ENCODE measurements at places on chromosomes 5 and 9.

DNA sequence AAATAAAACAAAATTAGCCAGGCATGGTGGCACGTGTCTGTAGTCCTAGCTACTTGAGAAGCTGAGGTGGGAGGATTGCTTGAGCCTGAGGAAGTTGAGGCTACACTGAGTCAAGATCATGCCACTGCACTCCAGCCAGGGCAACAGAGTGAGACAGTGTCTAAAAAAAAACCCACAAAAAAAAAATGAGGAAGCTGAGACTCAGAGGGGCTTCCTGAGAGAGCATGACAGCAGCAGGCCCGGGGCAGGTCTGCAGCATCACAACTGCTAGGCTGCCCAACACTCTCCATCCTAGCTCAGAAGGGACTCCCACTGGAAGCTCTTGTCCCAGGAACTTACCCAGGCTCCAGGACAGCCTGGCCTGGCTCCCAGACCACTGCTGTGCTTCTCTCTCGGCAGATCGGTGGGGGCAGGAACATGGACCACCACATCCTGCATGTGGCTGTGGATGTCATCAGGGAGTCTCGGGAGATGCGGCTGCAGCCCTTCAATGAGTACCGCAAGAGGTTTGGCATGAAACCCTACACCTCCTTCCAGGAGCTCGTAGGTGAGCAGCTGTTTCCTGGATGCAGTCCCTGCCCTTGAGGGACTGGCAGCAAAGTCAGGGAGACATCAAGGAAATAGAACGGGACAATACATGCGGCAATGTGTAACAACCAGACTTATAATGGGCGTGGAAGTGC lies 19.1 kb downstream of the PTGS1 start:
- DNase-seq = no peak

DNA sequence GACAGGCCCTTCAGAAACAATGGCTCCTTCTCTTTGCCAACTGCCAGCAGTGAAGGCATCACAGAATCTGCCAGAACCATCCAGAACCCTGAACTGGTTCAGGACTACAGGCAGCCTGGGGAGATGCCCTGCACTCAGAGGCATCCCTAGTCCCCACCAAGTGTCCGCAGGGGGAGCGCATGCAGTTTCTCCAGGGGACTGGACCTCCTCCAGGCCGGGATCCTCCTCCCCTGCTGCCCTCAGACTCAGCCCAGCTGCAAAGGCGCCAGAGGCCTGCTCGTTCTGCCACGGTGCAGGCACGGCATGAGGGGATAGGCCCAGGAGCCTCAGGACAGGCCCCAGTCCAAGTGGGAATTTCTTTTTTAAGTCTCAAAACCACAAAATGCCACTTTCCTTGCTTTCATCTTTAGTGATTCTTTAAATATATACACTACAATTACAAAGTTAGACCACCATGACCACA lies 72.0 kb downstream of the SEMA4D start:
- DNase-seq = no peak

DNA sequence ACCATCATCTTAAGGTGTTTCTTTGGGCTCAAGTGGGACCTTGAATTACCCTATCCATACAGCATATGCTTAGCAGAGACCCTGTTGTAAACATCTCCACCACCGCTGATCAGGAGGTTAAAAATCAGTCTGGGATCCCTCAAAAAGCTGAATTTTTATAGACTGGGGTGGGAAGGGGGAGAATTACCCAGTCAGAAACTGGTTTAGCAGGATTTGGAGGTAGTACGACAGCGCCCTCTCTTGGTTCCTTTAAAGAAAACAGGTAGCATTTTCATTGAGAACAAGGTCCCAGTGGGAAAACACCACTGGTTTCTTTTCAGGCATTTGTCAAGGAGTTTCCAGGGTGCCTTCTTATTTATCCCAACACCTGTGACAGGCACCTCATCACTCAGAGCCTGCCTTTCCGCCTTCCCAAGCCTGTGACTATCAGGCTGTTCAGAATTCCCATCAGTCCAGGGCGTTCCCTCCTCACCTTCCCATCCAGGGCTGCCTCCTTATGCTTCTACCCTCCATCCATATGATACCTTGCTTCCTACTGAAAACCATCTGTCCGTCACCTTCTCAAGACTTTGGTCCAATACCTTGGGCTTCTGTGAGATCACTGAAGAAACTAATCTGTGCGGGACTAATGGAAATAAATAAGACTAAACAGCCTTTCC lies 203.8 kb upstream of the RAI14 start:
- DNase-seq = no peak

- no peak for DNase-seq
Observed at GRCh38 chr9:134374301-134375010, 48.2 kb downstream of the RXRA start.

- DNase-seq = no peak
Observed at GRCh38 chr5:133962801-133963476, 5.5 kb downstream of the C5orf15 start.

GRCh38 chr9:1726993-1727759 lies 288.0 kb upstream of the SMARCA2 start:
- DNase-seq = no peak

GRCh38 chr9:16282718-16283117 lies 587.8 kb downstream of the BNC2 start:
- DNase-seq = no peak

GRCh38 chr9:135792268-135793128 lies 90.5 kb downstream of the KCNT1 start:
- DNase-seq = no peak

Measured in hypothalamus (tissue), 51 donors.